ENCODE measurements at places on chromosomes 11 and 22. TPM values are rescaled to one million over a fixed set of nuclear protein-coding genes. Genes with fewer than 3 reads are reported as not detected.

DNA sequence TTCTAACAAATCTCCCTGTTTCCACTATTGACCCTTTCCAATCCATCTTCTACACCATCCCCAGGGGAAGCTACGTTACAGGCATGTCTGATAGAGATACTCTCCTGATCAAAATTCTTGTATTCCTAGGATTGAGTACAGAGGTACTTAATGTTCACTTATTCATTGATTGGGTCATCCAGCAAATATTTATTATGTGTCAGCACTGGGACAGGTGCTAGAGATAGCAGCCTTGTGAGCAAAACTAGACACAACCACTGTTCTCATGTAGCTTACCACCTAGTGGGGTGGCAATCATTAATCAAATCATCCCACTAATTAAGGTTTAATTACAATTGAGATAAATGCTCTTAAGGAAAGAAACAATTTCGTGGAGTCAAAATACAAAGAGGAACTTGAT is 9.4 kb upstream of the RTCB start:
- DNase-seq, result no peak

GRCh38 chr11:95375886-95376285 is 144.9 kb upstream of the SESN3 start:
- DNase-seq, result no peak

GRCh38 chr22:50074056-50074455 is 11.2 kb downstream of the MLC1 start:
- no peak for DNase-seq

DNA sequence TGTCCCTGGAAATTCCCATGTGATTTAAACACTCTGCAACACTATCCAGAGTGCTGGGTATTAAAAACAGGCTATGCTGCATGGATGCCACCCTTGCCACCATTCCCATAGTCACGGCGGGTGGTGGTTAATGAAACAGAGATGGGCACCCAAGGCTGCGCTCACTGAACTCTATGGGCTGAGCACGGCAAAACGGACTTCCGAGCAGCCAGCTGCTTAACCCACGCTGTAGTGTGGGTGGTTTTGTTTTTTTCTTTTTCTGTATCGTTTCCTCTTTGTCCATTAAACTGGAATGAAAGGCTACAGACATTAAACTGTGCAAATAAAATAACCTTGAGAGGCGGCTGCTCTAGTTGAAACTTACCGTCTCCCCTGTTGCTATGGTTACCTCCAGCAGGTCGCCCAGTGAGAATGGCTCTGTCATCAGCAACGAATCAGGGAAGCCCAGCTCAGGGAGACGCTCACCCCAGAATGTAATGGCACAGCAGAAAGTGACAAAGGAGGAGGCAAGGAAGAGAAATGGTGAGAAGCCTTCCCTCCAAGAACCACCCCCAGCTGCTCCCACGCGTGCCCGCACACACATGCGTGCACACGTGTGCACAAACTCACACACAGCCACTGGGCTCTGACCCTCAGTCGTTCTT is 102.1 kb downstream of the C11orf91 start:
- DNase-seq, result no peak

- DNase-seq, result no peak
These were observed 44.5 kb downstream of the NECTIN1 start for GRCh38 chr11:119684361-119685110.

DNA sequence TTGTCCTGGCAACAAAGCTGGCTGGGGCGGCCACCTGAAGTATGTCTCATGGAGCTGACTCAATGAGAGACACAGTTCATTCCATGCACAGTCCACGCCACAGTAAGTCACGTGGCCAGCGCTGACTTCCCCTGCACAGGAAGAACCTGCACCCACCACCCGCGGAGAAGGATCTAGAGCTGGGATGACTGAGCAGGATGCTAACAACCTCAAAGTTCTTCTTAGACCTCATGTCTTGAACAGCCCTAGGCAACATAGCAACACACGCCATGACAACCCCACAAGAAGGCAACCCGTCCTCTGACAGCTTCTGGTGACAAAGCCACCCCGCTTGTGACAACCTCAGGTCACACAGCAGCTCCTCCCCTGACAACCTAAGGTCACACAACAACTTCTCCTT is 76.9 kb upstream of the B3GAT1 start:
- no peak for DNase-seq

DNA sequence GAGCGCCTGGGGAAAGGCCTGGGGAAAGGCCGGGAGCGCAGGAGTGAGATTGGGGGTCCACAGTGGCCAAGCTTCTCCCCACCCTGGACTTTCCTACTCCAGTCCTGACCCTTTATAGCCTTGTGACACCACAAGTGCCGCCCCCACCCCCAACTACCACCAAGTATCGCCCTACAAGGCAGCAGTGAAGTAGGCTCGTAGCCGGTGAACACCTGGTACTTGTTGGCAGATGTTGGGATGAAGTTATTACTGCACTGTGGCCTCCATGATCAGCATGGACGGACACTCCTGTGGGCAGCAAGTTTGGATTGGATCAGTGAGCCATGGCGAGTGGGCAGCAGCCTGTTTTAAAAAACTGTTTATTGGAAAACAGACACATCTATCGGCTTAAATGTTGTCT is 45.0 kb downstream of the EIF3F start:
- DNase-seq, result no peak

GRCh38 chr11:2789791-2790567 is 90.2 kb upstream of the KCNQ1OT1 start:
- DNase-seq, result no peak

- no peak for DNase-seq
These were observed 6.7 kb downstream of the HSD17B12 start for GRCh38 chr11:43687120-43687791.

DNA sequence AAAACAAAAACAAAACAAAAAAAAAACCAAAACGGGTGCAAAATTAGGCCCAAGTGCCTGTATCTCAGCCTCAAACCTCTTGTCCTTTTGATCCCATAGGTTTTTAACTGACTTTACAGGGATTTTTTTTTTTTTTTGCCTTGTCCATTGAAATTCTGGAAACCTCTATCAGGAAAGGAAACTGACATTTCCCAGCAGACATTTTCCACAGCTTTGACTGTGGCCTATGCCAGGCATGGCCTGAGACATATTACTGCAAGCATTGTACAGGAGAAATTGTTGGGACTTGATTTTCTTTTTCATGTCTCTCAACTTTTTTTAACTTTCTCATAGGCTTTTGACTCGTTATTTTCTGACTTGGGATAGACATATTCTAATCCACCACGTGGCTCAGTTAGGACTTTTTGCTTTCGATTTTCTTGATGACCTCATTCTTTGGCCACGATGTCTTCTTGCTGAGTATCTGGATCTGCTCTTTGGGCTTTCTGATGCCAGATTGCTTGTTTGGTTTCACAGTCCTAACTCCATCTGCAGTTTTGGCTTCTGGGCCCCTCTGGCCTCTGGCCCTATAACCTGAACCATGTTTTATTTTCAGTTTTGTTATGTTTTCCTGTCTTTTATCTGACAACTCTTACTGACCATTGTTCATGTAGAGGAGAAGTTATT is 336.1 kb upstream of the C11orf87 start:
- DNase-seq, result no peak

GRCh38 chr11:81941998-81942397 is 791.7 kb downstream of the FAM181B start:
- DNase-seq, result no peak

GRCh38 chr22:30564761-30565119 is 9.7 kb downstream of the GAL3ST1 start:
- DNase-seq, result no peak

GRCh38 chr11:118953265-118953664 is 2.8 kb upstream of the UPK2 start:
- DNase-seq, result no peak

- DNase-seq, result no peak
These were observed 30.1 kb downstream of the IGSF9B start for GRCh38 chr11:133926466-133927246.

DNA sequence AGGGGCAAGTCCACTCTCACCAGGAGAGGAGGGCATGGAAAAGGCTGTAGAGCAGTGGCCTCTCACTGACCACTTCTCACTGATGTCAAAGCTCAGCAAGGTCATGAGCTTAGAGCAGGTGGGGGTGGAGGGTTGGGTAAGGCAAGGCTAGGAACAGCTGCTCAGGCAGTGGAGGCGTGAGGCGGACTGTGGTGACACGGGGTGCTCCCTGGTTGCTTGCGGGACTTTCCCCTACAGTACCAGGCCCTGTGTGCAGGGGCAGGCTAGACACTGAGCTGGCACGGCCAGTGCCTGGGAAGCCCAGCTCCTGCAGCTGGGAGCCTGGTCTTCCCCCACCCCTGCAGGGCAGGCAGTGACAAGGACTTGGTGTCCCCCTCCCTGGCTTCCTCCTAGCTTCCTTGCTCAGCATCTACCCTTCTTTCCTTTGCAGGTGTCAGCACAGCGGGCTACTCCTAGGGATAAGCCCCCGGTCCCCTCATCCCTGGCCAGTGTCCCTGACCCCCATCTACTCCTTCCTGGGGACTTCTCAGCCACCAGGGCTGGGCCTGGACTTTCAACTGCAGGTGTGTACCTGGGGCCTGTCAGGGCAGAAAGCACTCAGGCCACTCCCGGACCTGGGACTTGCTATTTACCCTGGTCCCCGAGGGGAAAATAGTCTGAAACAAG is 45.6 kb downstream of the PISD start:
- DNase-seq, result no peak

DNA sequence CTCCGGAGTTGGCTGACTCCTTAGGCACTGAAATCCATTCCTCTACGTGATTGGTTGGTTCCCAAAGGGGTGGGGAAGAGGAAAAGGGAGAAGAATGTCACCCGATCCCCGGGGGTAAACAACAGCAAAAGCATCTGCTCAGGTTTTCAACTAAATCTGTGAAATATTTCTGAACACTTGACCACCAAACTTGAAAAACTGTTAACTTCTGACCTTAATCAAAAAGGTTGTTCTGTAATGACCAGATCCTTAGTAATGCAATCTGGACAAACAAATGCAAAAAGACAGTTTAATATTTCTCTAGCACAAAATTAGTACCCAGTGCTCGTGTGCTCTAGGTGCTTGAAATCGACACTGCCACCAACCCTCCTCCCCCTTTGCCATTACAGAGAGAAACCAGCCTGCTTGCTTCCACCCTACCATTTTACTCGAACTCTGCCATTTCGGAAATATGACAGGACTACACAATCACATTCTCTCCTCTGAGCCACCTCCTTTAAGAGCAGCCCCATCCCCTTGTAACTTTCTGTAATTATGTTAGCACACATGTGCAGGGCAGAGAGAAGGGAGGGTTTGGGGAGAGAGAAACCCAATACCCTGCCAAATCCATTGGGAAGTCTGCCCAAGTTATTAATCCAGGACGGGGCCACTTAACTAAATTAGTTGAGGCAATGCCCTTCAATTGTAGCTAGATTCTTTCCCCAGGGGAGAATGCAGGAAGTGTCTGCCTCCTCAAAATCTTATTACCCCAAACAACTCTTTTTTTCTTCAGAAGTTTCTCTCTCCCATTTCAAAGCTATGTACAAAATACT is 113.8 kb downstream of the RBFOX2 start:
- DNase-seq, result no peak

GRCh38 chr11:99670067-99670676 is 649.4 kb downstream of the CNTN5 start:
- DNase-seq, result no peak

DNA sequence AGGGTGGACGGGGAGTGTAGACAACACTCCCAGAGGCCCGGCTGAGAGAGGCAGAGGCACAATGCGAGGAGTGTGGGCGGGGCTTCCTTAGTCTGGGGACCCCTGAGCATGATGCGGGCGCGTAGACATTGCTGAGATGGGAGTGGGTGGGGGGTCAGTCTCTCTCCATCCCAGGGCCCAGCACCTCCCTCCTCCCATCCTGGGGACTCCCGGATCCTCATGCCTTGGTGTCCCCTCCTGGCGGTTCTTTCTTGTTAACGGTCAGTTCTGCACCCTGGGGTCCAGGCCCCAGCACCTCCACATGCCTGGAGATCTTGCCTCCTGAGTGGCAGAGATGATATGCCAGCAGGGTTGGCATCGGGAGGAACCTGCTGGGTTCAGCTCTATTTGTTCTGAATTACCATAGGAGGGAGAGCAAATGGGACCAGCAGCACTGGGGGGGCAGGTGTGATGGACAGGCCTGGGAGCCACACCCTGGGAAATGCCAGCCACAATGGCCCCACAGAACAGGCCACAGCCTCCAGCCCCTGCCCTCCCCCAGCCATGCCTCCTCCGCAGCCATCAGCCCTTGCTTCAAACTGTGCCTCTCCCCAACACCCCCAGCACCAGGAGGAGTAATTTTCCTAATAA is 55.7 kb downstream of the RTL6 start:
- DNase-seq, result no peak

GRCh38 chr11:20627701-20628100 is 28.3 kb downstream of the SLC6A5 start:
- no peak for DNase-seq

- DNase-seq, result no peak
These were observed 33.9 kb downstream of the MARK2 start for GRCh38 chr11:63872800-63873197.

GRCh38 chr11:76200006-76200940 is 6.0 kb downstream of the WNT11 start:
- DNase-seq, result no peak

GRCh38 chr11:18692941-18693760 is 5.4 kb upstream of the TMEM86A start:
- DNase-seq, result no peak

DNA sequence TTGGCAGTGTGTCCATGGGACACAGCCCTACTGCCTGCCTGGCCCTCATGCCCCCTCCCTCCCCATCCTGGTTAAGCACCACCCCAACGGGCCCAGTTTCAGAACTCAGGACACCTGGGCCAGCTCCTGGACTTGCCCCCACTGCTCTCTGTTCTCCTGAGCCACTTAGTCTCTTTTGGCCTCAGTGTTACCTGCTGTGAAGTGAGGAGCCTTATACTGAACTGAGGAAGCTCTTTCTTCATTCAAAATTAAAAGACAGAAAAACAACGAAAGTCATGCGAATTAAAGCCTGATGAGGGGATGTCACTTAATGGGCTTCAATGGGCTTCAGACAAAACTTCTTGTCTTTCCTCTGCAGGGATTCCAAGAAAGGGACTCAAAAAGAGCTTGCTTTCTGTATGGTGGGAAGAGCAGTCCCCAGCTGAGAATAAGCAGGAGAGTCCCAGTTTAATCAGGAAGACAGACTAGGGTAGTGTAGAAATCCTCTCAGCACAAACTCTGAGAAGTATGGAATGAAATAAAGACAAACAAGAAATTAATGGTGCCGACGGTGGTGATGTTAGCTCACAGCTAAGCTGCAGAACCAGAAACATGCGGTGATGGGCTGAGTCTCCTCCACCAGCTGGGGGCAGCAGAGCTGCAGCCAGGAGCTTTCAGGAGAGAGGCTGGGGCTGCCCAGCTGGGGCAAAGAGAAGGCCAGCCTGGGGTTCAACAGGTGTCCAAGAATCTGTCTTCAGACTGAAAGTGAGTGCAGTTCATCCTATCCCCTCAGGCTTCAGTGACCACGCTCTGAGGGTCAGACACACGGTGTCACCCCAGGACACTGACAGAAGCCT is 101.0 kb downstream of the GGTLC2 start:
- peak; percentile 19 for DNase-seq

GRCh38 chr11:32099516-32099915 is 8.6 kb downstream of the RCN1 start:
- no peak for DNase-seq

The ALDH3B1 gene
- not detected for total RNA-seq

The CRYBB1 gene
- not detected for total RNA-seq

The SYCE3 gene
- total RNA-seq, result not detected

The PGA4 gene
- not detected for total RNA-seq

The CHST1 gene
- total RNA-seq, result 0.47 TPM

The SMIM35 gene
- total RNA-seq, result 1.2 TPM

The GGTLC3 gene
- not detected for total RNA-seq

The MMP12 gene
- not detected for total RNA-seq

The PANX3 gene
- not detected for total RNA-seq

The CFAP300 gene
- total RNA-seq, result not detected

The AMOTL1 gene
- total RNA-seq, result 0.59 TPM

The KLHDC7B gene
- 5.9 TPM for total RNA-seq

The PLEKHB1 gene
- 21.3 TPM for total RNA-seq

The FXYD2 gene
- total RNA-seq, result 4.0 TPM

The SLC15A3 gene
- total RNA-seq, result 1.0 TPM

The MS4A13 gene
- total RNA-seq, result not detected
